ENCODE measurements at places on chromosomes 12 and 14.

GRCh38 chr14:89635615-89636014 is 218.6 kb upstream of the FOXN3 start:
- DNase-seq, result no peak

GRCh38 chr14:57355081-57355800 is 35.1 kb upstream of the NAA30 start:
- DNase-seq, result no peak

GRCh38 chr14:38143659-38144505 is 63.8 kb upstream of the SSTR1 start:
- no peak for DNase-seq

GRCh38 chr12:4356041-4356327 is 23.5 kb downstream of the FGF23 start:
- no peak for DNase-seq

DNA sequence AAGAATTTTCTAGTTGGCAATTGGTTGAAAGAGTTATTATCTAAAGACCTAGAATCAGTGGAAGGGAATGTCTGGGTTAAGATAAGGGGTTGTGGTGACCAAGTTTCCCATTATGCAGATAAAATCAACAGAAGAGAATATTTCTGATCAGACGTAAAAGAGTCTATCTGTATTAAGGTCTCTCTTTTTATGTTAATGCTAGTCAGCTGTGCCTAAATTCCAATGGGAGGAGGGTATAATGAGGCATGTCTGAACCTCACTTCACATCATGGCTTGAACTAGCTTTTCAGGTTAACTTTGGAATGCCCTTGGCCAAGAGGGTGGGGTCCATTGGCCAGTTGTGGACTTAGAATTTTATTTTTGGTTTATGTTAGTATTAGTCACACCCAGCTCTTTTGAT is 34.3 kb upstream of the CHST11 start:
- DNase-seq, result no peak

DNA sequence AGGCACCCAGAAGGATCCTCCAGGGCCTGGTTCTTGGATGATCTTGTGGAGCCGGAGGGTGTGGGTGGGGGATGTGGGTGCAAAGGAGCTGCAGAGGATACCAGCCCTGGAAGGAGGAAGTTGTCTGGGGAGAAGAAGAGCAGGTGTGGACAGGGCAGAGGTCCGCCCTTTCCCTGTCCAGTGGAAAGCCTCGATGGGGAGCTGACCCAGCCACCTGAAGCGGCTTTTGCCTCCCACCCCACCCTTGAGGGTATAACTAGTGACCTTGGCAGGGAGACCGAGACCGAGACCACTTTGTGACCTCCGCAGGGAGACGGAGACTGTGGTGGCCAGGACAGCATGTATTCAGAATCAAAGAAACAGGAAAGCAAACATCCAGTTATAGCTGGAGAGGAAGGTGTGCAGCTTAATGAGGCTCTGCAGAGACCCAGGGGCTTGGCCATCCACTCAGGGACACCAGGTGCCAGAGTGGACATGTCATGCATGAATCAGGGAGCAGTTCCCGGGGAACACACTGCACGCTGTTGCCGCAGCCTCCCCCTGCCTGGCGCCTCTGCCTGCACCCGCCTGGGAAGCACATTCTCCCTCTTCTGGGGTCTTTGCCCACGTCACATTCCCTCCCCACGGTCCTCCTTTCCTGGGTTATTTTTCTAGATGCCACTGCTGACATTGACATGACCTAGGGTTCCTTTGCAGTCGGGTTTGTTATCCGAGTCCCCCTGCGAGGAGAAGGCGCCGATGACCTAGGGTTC is 87.7 kb downstream of the ADGRD1 start:
- no peak for DNase-seq

DNA sequence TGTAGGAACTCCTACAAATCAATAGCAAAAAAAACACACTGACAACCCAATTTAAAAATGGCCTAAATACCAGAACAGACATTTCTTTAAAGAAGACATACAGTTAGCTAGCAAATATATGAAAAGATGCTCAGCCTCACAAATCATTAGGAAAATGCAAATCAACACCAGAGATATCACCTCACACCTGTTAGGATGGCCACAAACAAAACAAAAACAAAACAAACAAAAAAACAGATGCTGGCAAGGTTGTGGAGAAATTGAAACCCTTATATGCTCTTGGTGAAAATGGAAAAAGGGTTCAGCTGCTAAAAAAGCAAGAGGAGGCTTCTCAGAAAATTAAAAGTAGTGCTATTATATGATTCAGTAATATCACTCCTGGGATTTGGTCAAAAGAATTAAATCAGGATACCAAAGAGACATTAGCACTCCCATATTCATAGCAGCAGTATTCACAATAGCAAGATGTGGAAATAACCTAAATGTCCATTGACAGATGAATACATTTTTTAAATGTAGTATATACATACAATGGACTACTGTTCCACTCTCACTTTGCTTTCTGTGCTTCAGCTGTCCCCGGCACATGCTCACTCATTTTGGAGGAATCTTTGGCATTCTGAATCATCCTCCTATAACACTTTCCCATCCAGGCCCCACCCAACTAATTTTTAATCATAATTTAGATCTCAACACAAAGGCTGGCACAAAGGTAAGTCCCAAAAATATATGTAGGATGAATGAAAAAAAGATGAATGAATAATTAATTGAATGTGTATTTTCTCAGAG is 99.1 kb downstream of the SYT1 start:
- DNase-seq, result no peak

- no peak for DNase-seq
These were observed 301.3 kb downstream of the AEBP2 start for GRCh38 chr12:19740472-19741131.

DNA sequence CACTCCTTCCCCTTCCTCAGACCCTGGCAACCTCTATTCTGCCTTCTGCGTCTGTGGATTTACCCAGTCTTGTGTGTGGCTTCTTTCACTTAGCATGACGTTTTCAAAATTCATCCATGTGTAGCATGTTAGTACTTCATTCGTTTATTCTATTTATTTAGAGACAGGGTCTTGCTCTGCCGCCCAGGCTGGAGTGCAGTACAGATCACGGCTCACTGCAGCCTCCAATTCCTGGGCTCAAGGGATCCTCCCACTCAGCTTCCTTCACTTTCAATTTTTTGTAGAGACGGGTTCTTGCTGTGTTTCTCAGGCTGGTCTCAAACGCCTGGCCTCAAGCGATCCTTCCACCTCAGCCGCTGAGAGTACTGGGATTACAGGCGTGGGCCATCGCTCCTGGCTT is 37.0 kb downstream of the B4GALNT3 start:
- DNase-seq, result no peak

- DNase-seq, result no peak
These were observed 95.6 kb upstream of the MANSC4 start for GRCh38 chr12:27875677-27876076.

- no peak for DNase-seq
These were observed 71.7 kb downstream of the IGF1 start for GRCh38 chr12:102408487-102409297.

GRCh38 chr12:103929046-103929783 is 995 bp upstream of the HSP90B1 start:
- peak; percentile 95 for DNase-seq

- no peak for DNase-seq
These were observed 24.6 kb downstream of the GPR65 start for GRCh38 chr14:88029500-88029899.

- no peak for DNase-seq
These were observed 8.4 kb upstream of the SALL2 start for GRCh38 chr14:21534576-21534975.

DNA sequence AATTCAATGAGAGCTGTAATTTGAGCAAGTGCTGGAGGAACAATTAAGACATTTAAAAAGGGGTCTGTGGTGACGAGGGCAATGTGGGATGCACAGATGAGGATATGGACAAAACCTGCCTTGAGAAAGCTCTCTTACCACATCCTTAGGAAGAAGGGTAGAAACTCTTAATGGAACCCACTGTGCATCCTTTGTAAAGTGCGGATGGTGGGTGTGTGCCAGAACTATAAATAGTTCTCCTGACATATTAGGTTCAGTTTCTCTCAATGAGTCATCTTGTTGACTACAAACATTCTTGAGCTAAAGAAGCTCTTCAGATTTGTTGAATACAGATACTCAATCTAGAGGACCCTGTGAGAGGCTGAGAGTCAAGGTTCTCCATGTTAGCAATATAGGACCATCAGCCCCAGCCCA is 106.1 kb upstream of the ANO4 start:
- no peak for DNase-seq

- DNase-seq, result peak; percentile 4
These were observed 331.9 kb upstream of the SOX5 start for GRCh38 chr12:24281341-24281740.

DNA sequence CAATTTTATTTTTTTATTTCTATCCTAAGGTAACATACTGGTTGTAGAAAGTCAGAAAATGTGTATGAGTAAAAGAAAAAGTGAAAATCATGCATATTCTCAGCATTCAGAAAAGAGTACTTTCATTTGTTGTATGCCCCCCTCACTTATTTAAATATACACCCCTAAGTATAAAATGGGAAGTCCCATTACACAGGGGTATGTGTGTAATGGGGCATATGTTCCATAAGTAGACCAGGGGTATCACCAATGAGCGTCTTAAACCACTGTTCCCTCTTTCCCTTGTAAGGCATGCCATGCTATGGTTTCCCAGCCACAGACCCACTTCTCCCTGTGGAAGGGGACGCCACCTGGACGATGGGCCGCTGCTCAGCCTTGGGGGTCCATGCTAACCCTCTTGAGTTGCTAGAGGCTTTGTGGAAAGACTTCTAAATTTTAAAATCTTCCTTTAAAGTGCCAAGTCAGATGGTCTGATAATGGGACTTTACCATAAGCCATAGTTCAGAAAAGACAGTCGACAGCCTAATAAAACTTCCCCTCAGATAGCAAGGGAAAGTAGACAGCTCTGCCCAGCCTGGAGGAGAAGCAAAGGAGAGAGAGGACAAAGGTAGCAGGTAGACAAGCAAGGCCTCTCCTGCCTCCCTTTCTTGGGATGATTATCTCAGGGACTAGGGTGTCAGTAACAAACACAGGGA is 118.2 kb downstream of the ZFP36L1 start:
- DNase-seq, result no peak

GRCh38 chr12:15563663-15564062 is 225.5 kb downstream of the EPS8 start:
- no peak for DNase-seq

DNA sequence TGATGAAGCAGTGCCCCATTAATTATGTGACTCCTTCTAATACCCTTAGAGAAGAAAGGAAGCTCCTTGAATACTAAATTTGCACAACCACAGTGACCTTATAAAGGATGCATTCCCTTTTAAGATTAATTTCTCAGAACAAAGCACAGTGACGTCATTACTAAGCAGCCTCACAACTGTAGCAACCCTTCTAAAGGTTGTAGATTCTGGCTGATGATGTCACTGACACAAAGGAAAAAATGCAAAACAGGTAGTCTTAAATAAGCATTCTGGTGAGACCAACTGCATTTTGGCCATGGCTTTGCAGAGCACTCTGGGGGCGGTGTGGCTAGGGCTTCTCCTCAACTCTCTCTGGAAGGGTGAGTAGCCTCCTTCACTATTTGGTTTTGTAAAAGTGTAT is 38.4 kb upstream of the OR4E1 start:
- no peak for DNase-seq

- DNase-seq, result peak; percentile 33
These were observed 28.6 kb downstream of the FIGNL2 start for GRCh38 chr12:51819736-51820525.

DNA sequence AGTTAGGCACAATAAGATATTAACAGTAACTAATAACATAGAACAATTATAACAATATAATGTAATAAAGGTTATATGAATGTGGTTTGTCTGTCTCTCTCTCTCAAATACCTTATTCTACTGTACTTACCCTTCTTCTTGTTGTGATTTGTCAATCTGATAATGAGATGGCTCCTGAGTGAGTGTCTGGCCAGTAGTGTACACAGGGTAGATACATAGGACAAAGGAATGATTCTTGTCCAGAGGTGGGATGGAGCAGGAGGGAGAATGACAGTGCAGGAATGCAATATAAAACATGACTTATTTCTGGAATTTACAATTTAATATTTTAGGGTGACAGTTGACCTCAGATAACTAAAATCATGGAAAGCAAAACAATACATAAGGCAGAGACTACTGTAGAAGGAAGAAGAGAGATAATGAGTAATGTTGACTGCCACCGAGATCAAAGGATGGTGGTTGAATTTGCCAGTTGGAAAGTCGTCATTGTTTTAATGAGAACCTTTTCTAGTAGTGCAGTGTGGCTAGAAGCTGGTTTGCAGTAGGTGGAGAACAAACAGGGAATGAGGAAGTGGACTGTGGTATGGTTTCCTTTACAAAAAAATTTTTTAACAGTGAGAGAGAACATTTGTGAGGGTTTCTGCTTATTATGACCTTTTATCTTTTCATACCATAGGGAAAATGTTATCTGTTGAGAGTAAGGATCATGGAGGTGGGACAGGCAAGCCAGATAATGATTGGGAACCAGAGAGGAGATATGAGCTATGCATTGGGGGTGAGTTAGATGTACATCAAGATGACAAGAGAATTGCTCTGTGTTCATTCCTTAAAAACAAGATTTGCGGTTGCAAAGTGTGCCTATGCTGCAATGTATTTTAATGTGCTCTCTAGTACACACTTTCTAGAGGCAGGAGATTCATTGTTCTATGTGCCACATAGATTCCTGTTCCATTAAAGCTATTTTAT is 458.3 kb downstream of the BTG1 start:
- DNase-seq, result no peak

GRCh38 chr14:55454264-55455002 is 14.0 kb upstream of the TBPL2 start:
- no peak for DNase-seq

DNA sequence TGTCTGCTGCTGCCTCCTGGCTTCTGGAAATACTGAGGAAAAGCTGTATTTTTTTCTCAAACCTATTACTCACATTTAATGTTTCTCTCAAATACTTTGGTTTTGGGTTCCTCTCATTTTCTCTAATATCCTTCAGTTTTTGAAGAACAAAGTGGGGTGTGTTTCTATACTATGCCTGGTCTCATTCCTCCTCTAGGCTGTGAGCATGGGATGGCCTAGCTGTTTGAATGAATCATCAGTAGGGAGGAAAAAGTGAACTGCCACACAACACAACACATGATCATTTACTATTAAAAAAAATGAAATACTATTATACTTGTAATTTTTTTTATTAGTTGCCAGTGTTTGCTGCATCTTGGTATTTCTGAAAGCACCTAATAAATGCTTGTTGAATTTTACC is 11.3 kb upstream of the SMCO3 start:
- DNase-seq, result no peak

DNA sequence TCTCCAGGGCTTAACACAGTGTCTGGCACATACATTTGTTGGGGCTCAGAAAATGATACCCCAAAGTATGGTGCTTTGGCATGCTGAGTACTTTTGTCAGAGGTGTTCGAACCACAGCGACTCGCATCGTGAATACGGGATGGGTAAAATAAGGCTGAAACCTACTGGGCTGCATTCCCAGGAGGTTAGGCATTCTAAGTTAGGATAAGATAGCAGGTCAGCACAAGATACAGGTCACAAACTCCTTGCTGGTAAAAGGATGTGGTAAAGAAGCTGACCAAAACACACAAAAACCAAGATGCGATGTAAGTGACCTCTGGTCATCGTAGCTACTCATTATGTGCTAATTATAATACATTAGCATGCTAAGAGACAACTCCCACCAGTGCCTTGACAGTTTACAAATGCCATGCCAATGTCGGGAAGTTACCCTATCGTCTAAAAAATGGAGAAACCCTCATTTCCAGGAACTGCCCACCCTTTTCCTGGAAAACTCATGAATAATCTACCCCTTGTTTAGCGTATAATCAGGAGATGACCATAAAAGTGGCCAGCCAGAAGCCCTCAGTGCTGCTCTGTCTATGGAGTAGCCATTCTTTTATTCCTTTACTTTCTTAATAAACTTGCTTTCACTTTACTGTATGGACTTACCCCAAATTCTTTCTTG is 3.3 kb upstream of the AEBP2 start:
- DNase-seq, result no peak

GRCh38 chr12:2215709-2216560 is 163.1 kb downstream of the CACNA1C start:
- no peak for DNase-seq

Data from putamen (tissue), 1 donor.